Naive thymus-derived CD4-positive, alpha-beta T cell (primary cell): ENCODE measurements at places on chromosomes 11 and 22.

DNA sequence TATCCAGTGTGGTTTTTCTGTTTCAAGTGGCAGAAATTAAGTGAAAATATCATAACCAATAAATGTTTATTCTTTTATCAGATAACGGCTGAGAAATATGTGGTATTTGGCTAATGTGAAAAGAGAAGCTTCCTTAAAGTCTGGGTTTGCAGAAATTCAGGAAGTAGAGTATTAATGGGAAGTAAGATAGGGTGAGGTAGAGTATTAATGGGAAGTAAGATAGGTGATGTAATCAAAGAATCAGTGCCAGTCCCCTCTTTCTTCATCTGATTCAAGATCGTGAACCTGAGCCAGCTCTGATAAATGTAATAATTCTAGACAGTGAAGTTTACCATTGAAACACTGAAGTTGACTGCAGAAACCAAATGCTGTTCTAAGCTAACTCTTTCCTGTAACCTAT is 30.9 kb downstream of the TRPC6 start:
- no peak for DNase-seq

DNA sequence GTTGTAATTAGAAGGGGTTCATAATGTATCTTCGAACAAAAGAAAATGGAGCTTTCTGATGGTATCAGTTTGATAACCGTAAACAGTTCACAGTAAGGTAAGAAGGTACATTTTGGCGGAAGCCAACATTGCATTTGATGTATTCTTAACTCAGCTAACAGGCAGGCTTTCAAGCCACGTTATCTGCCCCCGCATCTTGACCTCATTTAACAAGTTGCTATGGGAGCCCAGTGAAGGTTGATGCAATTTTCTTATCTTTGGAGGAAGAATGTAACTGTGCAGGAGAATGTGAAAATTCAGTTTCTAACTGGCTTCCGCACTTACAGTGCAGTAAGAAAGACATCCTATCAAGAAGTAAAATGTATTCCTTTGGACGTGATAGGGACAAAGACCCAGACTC is 110.6 kb downstream of the ETS1 start:
- DNase-seq, result peak; percentile 93

DNA sequence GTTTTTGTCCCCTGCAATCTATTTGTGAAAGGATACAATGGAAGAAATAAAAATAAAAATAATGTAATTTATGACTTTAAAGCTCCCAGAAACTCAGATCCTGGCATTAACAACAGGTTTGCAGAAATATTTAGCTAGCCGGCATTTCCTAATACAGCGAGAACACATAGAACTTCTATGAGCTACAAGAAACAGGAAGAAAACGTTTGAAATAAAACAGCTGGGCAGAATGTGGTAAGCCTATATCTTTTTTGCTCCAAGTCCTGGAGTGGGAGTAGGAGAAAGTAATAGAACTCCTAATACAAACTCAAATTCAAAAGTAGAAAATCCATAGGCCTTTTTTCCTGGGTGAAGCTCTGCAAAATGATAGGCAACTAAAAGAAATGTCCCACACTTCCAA is 29.6 kb upstream of the FIBIN start:
- DNase-seq, result no peak

- no peak for DNase-seq
Observed at GRCh38 chr11:64796757-64797541, 6.1 kb downstream of the MAP4K2 start.

- no peak for DNase-seq
Observed at GRCh38 chr11:33657757-33658156, 42.9 kb downstream of the C11orf91 start.

DNA sequence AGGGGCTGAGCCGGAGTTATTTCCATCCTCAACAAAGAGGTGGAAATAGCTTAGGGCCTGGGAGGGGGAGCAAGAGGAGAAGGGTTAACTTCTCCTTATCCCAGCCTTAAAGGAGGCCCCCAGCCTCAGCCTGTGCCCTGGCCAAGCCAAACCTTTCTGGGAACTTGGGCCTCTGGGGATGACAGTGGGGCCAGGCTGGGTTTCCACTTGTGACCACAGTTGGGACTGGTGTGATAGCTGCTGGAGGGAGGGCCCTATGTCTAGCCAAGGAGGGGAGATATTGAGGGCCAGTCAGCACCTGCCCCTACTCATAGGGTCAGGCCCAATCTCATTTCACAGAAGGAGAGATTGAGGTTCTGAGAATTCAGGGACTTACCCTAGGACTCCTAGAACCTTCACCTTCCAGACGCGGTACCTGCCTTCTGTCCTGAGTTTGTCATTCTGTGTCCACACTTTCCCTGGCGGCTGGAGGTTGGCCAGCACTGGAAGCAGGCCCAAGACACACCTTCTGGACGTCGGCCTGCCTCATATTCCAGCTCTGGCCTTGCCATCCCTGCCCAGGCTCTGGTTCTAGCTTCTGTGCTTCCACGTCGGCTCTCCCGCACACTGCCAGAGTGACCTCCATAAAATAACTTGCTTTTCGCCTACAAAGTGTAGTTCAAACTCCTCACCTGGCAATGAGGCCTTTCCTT is 3.1 kb downstream of the RELT start:
- no peak for DNase-seq

GRCh38 chr11:87392665-87393064 is 354.9 kb downstream of the TMEM135 start:
- DNase-seq, result no peak

DNA sequence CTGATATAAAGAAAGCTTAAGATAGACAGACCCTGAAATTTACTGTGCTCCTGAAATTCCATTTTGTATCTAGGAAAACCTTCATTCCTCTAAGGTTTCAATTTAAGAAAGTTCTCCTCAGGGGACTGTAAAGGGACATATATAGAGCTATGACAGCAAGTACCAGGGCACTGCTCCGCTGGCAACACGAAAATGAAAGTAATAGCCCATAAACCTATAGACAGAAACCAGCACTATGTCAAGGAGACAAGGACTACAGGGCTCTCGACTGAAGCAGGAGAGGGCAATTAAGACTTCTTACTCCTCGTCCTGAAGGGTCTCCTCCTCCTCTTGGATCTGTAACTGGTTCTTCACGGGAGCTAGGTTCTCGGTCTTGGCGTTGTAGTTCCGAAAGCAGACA is 6.9 kb downstream of the FEZ1 start:
- no peak for DNase-seq

DNA sequence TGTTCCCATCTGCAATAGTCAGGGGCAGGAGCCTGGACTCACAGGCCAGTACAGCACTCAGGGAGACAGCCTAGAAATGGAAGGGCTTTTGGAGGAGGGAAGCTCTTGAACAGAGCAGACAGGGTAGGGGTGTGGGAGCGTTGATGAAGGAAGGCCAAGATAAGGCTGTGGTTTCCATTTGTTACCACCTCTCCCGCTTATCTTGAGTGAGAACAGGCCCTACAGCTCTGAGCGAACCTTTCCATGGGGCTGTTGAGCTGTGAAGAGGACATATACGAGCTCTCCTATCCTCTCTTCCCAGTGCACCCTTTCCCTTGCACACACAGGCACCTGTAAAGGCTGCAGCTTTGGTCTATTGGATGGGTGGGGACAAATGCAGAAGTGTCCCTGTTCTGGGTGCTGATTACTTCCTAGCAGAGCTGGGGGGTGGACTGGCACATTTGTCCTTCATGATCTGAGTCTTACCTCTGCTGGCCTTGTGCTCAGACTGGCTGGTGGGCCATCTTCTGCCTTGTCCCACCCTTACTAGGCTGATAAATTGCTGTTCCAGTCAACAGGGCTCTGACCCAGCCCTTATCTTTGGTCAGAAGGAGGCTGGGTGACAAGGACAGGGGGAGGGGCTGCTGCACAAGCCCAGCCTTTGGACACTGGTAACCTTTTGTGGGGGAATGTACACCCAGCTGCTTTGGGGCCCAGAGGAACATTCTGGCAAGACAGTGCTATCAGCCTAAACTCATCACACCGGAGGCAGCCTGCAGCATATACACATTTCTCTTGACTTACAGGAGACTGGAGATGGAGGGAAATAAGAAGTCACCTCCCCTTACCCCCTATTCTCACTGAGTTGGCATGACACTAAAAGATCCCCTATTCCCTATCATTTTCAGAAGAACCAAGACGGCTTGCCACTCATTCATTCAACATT is 80.1 kb upstream of the NNMT start:
- no peak for DNase-seq

- DNase-seq, result no peak
Observed at GRCh38 chr11:2248762-2249161, 21.6 kb downstream of the ASCL2 start.

GRCh38 chr22:27461470-27461869 is 340.1 kb downstream of the MN1 start:
- DNase-seq, result no peak

- no peak for DNase-seq
Observed at GRCh38 chr11:22552885-22553284, 72.7 kb downstream of the FANCF start.

DNA sequence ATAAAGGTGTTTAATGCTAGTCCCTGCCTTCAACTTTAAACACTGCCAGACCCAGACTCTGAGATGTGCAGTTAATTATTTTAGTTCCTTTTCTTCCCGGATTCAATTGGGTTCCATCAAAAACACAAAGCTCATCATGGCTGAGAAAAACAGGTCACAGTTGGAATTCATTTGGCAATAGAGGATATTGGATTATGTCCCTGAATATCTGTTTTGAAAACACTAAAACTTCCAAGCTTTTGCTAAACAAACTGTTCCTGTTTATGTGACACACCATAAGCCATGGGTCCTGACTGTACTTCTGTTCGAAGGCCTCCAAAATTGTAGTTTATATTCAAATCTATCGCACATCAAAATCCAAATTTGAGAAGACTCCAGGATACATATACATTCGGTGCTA is 150.7 kb downstream of the TRPC6 start:
- no peak for DNase-seq

GRCh38 chr11:77193167-77193566 is 65.1 kb downstream of the MYO7A start:
- no peak for DNase-seq

DNA sequence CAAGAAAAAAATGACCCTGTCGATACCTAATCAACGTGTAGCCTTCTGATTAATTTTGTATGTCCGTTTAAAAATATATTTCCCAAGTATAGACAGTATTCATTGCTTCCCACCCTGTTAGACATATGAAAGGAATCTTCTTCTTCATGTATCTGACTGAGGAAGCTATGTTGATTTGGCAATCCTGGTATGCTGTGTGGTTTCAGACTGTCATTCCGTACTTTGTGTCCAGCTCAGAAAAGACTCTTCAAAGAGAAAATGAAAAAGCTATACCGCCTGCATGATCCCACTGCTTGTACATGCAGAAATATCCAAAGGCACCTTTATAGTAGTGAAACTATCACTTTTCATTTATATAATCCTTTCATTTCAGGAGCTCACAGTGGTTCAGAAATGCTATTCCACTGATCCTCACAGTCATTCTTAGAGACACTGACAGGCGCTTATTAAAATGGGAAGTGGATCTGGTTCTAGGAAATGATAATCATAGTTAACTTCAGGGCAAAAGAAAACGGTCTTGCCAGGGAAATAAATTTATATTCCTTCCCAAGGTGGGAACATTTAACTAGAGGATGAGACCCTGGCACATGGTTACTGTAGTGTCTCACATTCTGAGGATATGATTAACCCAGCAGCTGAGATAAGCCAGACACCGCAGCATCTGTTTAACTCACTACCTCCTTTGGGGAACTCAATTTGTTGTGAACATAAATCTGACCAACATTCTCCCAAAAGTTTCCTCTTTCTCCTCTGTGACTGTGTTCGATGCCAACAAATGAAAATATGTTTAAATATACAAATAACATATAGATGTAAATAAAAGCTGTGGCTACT is 599.2 kb upstream of the LUZP2 start:
- no peak for DNase-seq

- no peak for DNase-seq
Observed at GRCh38 chr22:31829505-31829904, 75.7 kb downstream of the DEPDC5 start.

GRCh38 chr11:43871051-43871450 is 9.6 kb upstream of the ALKBH3 start:
- no peak for DNase-seq

- no peak for DNase-seq
Observed at GRCh38 chr11:111435046-111435698, 56.1 kb upstream of the POU2AF1 start.

DNA sequence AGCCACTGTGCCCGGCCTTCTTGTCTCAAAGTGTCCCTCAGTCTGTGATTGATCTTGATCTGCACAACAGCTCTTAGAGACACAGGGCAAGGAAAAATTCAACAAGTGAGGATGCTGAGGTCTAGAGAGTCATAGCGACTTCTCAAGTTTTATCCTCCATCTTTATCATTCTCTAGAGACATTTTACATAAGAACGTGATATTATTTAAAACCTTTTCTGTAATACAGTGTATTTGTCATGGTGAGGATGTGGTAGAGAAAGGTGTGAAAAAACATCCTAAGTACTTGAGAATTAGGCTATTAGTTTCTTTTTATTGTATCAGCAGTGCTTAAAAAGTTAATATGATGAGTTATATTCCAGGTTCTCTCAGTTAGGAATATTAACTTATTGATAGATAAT is 50.2 kb downstream of the EMSY start:
- DNase-seq, result no peak

DNA sequence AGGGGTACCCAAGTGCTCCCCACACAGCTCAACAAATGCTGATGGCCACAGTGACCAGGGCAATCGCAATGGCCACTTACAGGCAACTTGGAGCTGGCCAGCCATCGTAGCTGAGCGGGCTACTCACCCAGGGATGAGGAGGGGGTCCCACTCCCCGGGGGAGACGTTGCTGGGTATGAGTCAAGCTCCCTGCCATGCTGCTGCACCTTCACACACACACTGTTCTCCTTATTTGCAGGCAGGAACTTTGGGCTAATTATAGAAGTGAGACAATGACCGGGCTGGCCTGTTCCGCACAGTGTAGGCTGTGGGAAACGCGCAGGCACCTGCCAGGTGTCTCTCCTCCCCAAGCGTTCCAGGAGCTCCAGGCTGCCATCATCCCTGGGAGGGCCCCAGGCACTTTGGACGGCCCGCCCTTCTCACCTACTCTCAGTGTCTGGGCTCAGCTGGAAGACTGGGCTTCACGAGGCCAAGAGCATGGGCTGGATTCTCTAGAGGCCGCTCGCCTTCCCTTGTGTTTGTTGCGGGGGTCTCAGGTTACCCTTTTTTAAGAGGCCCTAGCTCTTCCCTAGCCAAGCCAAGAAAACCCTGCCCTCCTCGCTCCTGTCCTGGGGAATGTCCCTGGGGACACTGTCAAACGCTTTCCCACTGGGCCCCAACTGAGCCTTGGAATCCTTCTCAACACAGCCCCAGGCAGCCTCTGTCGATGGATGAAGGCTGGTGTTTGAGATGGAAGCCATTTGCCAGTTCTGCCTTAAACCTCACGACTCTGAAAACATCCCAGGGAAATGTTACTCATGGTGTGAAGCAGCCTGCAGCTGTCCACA is 73.0 kb downstream of the RTL6 start:
- no peak for DNase-seq

DNA sequence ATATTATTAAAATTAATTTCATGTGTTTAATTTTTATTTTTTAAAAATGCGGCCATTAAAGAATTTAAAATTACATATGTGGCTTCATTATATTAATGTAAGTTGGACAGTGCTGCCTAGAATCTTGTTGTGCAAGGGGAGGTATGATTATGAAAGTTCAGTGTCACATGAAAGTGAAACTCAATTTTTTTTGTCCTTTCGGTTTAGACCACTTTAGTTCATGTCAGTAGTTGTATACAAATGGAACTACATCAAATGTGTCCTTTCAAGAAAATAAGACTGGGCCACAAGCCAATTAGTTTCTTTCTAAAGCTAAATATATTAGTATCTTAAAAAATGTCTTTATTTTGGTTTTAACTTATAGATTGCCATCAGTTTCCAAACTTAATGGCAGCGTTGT is 35.7 kb downstream of the TBCEL start:
- DNase-seq, result no peak
